ENCODE measurements at places on chromosomes 5 and 9.
A peak's percentile ranks its signal among the peaks of the same experiment; 100 is the strongest.

- no peak for DNase-seq
Measured at GRCh38 chr9:88224938-88225337, 86.7 kb upstream of the SPATA31C2 start.

GRCh38 chr9:98533132-98533531 lies 175.6 kb downstream of the GABBR2 start:
- no peak for DNase-seq

DNA sequence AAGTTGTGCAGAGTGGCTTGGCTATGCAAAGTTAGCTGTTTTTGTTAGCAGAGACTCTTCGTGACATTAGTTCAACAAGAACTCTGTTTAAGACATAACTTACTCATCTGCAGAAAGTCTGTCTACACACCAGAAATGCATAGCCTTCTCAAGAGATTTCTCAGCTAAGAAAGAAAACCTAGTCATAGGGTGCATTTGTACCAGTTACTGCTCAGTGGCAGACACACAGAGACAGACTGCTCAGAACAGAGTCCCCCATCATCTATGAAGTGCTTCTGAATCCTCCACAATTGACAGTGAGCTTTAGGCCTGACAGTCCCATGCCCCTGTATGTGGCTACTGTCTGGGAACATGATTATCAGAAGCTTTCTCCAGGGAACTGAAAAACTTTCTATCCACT lies 56.1 kb upstream of the IFNK start:
- no peak for DNase-seq

- DNase-seq, result no peak
Measured at GRCh38 chr9:16449076-16449730, 421.3 kb downstream of the BNC2 start.

- no peak for DNase-seq
Measured at GRCh38 chr9:127796852-127797370, 5.8 kb upstream of the FPGS start.

- DNase-seq, result peak; percentile 48
Measured at GRCh38 chr5:52693280-52693679, 94.4 kb upstream of the ITGA1 start.

DNA sequence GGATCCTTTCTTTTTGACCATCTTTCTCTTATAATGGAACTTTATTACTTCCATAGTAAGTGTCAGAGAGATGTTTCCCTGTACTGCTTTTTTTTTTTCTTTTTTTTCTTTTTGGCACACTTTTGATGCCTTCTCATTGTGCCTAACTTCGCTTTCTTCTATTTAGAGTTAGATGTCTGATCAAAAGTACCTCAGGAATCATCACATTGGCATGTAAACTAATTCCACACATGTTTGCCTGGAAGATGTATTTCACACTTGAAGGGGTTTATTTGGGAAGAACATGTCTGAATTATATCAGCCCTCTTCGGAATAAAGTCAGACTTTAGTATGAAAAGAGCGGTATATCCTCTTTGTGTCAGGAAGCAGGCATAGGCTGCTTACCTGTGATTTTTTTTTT lies 35.1 kb downstream of the SMARCA2 start:
- no peak for DNase-seq

GRCh38 chr9:89996773-89997172 lies 392.0 kb downstream of the GADD45G start:
- no peak for DNase-seq

DNA sequence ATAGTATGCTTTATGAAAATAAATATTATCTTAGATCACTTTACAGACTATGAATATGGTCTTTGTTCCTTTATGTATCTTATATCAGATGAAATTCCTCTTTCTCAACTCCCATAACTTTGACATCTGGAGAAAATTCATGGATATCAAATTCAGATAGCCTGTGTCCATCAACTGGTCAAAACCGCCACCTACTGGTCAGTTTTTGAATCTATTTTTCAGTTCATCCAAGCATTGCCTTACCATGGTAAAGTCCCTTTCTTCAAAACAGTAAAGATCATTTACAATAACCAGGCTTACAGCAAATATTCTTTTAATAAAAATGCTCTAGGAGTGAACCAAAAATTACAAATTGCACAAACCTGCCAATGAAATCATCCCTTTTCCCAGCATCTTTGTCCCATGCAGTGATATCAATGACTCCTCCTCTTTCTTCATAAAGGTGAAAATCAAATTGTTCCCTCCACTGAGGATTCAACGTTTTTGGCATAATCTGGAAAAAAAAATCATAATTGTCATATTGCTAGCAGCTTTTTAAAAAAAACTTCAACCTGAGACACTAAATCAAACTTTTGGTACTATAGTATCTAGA lies 290.5 kb downstream of the SLF1 start:
- no peak for DNase-seq

GRCh38 chr5:108720391-108720790 lies 27.3 kb upstream of the FER start:
- no peak for DNase-seq

DNA sequence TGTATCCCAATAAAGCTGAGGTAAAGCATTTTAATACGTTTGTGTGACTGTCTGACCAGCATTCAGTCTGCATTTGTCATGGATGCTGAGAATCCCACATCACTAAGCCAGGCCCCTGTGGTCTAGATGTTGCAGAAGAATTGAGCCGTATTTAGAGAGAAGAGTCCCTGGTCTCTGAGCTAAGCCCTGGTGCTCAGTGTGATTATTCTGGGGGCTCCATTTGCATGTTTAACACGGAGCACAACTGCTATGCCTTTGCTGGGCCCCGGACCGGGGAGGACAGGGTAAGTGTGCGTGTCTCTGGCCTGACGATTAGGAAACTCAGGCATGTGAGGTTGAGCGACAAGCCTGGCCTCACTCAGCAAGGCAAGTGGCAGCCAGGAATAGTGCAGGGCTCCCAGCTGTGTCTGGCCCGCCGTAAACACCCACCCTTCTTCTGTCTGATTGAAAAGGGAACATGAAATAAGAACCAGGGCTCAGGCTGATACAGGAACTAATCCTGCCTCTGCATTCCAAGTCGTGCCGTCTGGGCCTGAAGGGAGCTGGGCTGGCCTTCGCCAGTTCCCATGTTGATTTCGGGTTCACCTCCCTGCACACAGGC lies 22.3 kb downstream of the FAM78A start:
- DNase-seq, result peak; percentile 83

GRCh38 chr5:14081791-14082190 lies 61.4 kb upstream of the TRIO start:
- DNase-seq, result no peak

DNA sequence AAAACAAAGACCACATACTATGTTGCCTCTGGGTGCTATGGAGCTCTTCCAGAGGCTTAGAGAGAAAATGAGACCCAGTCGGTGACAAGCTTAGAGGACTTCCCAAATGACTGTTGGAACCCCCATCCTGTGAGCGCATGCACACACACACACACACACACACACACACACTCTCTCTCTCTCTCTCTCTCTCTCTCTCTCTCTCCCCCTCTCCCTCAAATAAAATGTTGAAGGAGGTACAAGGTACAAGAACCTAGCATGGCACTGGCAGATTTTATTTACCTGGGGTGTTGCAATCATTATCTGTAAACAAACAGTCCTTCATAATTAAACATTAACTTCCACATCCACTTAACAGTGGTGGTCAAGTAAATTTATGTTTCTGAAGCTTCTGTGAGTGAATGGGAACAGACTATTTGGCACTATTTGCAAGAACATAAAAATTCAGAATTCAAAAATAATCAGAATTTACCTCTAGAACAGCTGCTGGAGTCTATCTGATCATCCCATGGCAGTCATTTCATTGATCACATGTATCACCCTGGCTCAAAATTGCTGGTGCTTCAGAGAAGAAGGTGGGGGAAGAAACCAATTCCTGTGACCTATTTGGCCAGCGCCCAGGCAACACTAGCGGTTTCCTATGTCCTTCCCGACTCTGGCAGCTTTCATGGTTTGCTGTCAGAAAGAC lies 24.9 kb downstream of the TRPM3 start:
- no peak for DNase-seq

GRCh38 chr9:130327070-130327780 lies 61.7 kb downstream of the HMCN2 start:
- no peak for DNase-seq

DNA sequence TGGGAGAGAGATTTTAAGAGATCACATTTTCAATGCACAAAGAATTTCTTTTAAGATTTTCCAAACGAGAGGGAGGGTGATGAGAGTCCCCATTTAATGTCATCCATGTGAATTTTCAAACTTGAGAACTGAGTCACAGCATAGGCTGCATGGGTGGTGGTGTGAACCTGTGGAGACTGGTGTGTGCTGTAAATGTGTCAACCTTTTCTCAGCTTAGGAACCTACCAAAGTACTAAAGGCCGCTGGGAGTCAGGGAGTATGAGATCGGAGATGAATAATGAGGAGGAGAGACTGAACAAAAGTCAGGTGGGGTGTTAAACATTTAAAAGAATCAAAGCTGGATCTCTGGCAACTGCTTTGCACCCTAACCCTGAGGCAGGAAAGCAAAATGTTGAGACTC lies 7.5 kb downstream of the ALDH1A1 start:
- no peak for DNase-seq

DNA sequence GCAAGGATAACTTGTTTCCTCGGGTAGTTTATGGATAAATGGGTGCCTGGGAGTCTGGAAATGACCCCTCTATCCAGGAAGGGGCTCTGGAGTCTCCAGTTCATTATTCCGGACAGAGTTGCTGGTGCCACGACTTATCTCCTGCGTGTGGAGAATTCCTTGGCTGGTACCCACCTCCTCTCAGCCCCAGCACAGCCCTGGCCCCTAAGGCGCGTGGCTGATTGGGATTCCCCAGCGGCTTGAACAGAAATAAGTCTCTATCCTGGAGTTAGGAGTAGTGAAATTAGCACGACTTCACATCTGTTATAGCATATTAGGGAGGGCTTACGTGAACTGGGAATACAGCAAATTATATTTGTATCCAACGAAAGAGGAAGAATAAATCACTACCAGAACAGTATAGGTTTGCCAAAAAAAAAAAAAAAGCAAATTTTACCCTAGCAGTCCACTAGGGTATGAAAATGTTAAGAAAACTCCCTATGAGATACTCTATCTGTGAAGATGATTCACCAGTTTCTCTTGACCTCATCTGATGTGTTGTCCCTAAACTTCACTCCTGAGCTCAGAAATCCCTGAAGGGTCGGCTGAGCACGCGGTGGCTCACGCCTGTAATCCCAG lies 172.5 kb upstream of the OTULINL start:
- no peak for DNase-seq

GRCh38 chr5:57552033-57552432 lies 69.4 kb upstream of the ACTBL2 start:
- DNase-seq, result no peak

GRCh38 chr9:105307591-105308130 lies 63.2 kb downstream of the SLC44A1 start:
- no peak for DNase-seq

GRCh38 chr5:446883-447263 lies 3.9 kb downstream of the EXOC3 start:
- peak; percentile 38 for DNase-seq

DNA sequence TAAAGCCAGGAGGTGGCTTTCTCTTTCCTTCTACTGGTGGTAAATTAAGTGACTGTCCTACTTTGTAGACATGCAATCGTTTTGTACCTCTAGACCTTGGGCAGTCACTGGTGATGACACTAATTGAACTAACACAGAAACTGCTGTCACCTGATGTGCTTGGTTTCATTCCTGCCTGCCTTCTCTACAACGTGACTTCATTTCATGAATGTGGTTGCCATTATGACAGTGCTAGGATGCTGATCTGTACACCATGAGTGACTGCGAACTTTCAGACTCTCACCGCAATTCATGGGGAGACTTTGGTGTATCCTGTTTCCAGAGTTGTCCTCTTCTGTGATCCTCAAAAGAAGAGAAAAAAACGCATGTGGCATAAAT lies 47.5 kb downstream of the UBE2QL1 start:
- DNase-seq, result no peak

GRCh38 chr9:107213561-107214028 lies 69.5 kb upstream of the RAD23B start:
- DNase-seq, result no peak

Data from Right ventricle myocardium superior (tissue), 1 donor.